ENCODE measurements at places on chromosomes 3 and 15.

DNA sequence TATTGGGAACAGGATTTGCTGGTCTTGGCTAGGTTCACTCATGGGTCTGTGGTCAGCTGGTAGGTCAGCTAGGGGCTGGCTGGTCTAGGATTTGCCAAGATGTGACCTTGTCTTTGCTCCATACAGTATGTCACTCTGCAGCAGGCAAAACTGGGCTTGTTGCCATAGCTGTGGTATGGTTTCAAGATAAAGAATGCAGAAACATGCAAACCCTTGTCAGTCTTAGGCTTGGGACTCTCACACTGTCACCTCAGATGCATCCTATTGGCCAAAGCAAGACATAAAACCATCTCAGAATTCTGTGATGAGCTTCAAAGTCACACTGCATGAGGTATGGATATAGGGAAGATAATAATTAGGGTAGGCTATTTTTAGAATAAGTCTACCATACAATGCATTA is 66.6 kb upstream of the TBC1D5 start:
- DNase-seq: no peak

DNA sequence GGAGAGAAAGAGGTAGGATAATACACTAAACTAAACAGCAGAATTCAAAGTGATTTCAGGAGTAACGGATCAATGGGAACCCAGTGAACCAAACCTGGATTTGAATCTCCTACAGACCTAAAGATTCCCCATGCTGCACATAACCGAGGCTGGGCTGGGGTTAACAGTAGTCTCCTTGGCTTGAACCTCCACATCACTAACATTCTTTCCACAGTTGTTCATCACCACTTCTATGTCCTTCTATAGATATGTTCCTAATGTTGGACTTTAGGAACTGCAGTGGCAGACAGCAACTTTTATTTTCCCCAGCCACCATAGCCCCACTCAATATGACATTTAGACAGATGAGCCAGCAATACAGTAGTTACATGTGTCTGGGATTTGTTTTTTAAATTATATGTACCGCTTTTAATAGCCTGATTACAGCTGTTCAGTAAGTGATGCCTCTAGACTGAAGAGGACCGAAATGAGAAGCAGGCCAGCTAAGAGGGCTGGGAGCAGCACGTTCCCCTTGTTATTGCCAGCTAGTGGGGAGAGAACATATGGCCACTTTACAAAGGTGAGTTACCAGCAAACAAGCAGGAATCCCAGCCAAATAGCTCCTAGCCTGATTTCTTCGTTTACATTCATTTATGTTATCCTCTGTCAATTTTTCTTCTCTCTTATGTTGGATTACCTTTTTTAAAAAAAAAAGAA is 472.6 kb upstream of the CDIN1 start:
- DNase-seq: no peak

DNA sequence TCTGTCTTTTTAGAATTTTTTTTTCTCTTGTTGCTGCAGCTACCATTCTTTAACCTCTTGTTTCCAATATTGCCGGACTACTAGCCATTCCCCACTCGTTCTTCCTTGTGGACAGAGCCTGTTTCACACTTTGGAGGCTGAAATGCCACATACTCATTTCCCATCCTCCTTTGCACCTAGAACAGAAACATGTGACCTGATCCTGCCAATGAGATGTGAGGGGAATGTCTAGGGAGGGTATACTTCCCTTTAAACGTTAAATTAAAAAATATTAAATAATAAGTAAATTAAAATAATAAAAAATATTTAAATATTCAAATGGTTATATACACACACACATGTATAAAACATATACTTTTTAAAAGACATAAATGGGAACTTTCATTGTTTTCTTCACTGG is 20.6 kb upstream of the MDFIC2 start:
- DNase-seq: no peak

DNA sequence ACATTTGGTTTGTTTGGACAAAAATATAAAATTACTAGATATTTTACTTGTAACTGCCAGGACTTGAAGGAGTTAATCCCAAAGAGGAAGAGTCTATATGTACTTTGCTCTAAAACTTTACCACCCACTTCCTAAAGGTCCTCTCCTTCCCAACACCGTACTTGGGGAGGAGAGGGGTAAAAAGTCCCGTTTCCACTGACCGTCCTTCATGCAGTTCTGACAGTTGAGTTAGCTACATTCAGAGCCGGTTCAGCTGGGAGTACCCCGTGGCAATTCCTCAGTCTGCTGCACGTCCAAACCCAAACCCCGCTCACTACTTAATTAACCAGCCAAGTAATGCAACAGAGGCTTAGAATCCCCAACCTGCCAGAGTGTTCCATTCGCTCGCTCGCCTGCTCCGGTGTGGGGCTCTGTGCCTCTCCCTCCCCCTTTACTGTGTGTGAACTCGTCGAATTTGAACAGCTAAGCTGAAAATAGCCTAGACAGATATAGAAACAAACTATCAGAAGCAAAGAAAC is 519.7 kb downstream of the FOXP1 start:
- peak; percentile 37 for DNase-seq

DNA sequence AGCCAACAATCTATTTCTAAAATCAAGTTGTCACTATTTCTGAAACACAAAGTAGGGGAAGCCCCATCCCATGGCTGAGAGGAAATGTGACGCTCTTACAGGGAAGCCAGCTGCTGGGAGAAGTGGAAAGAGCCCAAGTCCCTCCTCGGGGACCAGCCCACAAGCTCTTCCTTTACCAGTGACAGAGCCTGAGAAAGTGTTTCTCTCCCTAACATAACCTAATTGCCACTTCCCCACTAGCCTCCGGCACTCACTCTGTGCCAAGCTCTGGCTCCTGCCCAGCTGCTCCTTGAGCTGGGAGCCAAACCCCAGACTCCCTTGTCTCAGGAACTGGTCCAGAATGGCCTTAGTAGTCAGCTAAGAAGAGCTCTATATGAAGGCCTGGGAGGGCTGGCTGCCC is 42.9 kb downstream of the TNFAIP8L3 start:
- no peak for DNase-seq

DNA sequence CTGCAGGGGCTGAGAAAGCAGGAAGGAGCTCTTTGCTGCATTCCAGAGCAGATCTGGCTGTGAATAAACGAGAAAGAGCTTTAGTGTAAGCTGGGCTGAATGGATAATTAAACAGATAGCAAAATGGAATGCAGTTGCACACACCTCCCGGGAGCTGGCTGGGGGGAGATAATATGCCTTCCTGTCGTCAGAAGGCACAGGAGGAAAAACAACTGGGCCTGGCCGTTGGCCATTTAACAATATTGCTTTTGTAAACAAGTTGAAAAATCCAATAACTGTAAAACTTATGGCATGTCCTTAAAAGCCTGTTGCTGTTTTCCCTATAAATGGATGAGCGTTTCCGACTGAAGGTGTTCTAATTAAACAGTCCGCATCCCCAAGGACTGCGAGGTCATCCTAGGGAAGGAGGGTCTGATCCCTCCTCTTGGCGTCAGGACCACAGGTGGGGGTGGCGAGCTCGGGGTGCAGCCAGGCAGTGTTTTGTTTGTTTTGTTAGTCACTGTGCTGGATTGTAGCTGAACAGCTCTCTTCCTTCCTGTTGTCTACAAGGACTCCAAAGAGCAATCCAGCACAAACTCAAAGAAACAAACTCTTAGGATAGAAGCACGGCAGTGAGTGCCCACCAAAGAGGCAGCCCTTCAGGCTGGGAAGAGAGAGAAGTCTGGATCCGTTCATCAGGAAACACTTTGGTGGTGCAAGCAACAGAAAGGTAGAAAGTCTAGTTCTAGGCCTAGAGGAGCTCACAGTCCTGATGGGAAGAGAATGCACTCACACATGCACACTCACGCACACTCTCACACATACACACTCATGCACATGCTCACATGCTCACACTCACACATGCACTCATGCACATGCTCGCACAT is 133.4 kb upstream of the SMAD3 start:
- no peak for DNase-seq

DNA sequence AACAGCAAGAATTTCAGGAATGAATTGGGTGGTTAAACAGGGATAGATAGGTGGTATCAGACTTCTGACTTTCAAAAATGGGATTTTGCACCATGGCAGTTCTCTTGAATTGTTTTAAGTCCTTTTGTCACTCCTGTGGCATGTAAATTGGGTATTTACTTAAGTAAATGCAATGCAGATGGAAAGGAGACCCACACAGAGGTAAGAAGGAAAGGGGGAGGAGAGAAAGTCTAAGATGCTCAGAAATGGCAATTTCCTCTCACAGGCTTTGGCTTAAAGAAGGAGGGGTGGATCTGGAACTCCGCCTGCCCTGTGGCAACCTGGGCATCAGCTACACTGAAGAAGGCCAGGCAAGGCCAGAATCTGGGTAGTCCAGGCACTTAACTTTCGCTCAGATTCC is 197.1 kb upstream of the UBE2E1 start:
- no peak for DNase-seq

DNA sequence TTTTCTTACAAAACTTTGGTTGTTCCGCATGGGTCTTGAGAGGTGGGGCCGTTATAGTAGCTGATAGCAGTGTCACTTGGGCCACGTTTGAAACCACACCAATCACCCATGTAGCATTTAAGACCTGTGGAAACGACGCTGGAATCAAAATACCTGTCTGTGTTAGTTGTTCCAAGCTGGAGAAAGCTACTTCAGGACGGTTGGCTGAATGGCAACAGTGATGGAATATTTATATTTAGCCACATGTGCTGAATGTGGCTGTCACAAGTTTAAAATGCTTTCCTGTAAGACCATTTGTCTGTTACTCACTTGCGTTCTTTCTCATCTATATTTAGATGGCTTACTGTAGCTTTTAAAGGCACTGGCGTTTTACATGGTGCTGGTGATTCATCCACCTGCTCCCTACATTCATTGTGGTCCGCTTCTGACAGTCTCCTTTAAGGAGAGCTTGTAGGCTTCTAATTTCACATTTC is 1.4 kb downstream of the DNAJA4 start:
- DNase-seq: no peak

DNA sequence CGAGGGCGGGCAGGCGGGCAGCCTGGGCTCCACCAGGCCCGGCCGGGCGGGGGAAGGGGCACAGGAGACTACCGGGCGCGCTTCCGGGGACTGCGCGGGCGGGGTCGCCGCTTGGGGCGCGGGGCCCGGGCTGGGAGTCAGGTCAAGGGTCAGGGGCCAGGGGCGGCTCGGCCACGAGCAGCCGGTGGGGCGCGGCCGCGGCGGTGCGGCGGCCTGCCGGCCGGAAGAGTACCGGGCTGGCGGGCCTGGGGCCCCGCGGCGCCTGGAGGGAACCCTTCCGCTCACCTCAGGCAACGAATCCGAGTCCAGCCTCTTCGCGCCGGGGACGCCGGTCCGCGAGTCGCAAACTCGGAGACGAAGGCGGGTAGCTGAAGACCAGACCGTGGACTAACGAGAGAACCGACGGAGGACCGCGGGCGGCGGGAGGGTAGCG is 225 bp downstream of the RHOA start:
- DNase-seq: peak; percentile 13

GRCh38 chr3:159785273-159785708 is 203.3 kb upstream of the IL12A start:
- DNase-seq: no peak

GRCh38 chr15:62672268-62672667 is 370.3 kb upstream of the TPM1 start:
- no peak for DNase-seq

DNA sequence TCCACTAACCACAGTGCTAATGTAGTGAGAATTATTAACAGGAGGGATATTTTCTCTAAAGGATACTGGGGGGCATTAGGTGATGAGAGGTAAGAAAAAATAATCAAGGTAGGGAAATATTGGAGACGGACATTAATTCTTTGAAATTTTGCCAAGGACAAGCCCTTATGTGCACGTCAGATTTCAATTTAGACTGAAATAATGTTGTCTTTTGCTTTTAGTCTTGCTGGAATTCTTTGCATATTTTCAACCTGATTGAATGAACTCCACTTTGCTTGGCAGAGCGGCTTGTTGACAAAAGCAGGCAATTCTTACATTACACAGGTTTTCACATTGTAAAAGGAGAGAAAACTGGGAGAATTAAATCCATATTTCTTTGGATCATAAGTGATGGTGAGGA is 25.0 kb upstream of the C3orf52 start:
- no peak for DNase-seq

DNA sequence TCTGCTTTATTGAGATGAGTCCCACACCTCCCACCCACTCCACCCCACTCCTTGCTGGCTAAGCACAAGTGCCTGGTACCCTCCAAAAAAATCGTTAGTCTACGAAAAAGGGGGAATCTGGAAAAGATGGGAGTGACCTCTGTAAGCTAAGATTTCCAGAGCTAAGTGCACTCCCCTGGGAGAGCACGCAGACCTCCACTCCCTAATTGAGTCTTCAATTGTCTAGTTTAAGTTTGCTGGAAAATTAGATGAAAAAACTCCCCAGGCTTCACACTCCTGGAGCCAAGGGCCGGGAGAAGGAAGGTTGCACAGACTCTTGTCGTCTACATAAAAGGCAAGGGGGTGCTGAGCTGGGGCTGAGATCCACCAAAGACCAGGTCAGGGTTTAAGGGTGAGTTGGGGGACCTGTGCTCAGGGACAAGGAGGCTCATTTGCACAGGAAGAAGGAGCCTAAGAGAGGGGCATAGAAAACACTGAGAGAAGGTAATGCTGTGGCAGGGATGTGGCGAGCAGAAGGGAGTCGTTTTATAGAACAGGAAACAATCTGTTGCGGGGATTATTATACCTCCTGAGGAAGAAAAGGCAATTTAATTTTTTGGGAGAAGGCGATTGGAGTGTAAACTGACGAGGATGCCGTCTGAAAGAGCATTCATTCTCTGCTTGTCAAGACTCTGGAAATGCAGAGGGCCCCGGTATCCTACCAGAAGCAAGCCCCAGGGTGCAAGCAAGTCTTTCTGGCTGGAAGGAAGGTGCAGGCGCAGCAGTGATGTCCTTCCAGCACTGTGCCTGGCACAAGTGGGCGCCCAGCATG is 126.5 kb upstream of the DLG1 start:
- DNase-seq: no peak

- DNase-seq: no peak
Measured at GRCh38 chr3:33881156-33882064, 83.0 kb downstream of the PDCD6IP start.

- peak; percentile 37 for DNase-seq
Measured at GRCh38 chr3:67655364-67656121, 1.1 kb upstream of the SUCLG2 start.

DNA sequence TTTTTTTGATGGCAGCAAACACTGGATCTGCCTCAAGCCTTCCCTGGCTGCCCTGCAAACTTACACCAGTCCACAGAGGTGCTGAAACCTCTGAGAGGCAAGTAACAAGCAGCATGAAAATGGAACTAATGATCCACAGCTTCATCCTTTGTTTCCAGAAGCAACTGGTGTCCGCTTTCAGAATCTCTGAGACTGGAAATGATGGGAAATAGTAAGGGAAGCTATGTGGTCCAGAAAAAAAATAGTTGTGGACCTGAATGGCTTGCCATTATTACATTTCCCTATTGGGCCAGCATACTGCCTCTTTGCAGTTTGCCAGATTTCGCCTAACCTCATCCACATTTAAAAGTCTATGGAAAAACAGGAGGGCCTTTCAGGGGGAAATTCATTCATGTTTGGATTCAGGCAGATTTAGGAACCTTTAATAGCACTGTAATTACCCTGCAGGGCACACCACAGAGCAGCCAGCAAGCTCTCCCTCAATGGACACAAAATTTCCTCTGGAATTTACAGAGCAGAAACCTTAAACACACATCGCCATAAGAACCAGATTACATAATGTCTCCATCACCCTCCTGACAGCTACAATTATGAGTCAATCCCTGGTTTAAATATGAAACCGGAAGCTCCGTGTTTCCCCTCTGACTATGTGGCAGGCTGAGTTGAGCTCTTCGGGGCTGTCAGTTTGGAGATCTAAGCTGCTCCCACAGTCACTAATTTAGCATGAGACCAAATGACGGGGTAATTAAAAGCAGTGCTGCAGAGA is 134.4 kb downstream of the TMCO5A start:
- no peak for DNase-seq

Measured in stimulated activated CD4-positive, alpha-beta T cell treated with anti-CD3 and anti-CD28 coated beads, Interleukin-15, amount 100 ng/mL, for 1 hour (primary cell).